Activated T-helper 2 cell treated with anti-CD3 and anti-CD28 coated beads, Interferon-gamma antibody, Interleukin-2, Interleukin-4, amounts not matched to agents 10 μg/mL and 5 μg/mL and 100 μg/mL, durations not matched to agents 14 hours and 24 hours and 36 hours (primary cell): ENCODE measurements at places on chromosomes 12 and 14.
A peak's percentile ranks its signal among the peaks of the same experiment; 100 is the strongest.

DNA sequence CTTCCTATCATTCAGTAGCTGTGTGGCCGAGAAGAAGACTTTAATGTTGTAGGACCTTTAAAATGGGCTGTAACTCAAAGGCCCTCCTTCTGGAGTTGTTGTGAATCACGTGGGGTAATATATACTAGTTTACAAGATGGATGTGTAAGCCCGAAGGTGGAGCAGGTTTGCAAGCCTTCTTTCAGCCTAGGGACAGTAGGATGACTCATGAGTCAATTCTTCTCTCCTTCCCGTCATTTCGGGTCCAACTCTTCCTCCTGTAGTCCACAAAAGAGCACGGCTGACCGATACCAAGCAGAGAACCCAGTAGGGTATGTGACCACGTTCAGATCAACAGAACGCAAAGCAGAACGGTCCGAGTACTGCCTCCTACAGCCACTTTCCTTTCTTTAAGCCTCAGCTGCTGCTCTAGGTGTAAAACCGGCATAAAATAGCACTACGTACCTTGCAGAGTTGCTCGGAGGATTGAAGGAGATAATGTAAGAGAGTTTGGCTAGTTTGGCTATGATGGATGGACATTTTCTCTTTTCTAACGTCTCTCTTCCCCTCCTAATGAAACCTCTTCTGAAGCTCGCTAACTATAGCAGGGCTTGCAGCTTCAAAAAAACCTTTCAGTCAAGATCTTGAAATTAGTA, 1.3 kb upstream of the RASSF3 start:
- DNase-seq, result peak; percentile 24

DNA sequence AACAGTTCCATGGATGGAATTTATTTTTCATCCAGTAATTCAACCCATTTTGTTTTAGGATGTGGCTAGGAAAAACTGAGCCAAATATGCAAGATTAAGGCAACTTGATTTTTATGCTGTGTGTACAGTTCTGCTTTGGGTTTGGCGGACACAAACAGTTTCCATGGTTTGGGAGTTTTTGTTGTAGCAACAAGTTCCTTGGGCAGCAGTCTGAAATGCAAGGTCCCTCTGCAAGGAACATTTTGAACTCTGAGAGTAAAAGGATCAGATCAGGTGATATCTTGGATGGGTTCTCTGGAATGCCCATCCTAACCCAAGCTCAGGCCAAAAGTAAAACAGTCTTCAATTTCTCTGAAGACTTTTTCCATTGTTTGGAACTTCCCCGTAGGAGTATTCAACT, 161.2 kb downstream of the TMX1 start:
- no peak for DNase-seq

DNA sequence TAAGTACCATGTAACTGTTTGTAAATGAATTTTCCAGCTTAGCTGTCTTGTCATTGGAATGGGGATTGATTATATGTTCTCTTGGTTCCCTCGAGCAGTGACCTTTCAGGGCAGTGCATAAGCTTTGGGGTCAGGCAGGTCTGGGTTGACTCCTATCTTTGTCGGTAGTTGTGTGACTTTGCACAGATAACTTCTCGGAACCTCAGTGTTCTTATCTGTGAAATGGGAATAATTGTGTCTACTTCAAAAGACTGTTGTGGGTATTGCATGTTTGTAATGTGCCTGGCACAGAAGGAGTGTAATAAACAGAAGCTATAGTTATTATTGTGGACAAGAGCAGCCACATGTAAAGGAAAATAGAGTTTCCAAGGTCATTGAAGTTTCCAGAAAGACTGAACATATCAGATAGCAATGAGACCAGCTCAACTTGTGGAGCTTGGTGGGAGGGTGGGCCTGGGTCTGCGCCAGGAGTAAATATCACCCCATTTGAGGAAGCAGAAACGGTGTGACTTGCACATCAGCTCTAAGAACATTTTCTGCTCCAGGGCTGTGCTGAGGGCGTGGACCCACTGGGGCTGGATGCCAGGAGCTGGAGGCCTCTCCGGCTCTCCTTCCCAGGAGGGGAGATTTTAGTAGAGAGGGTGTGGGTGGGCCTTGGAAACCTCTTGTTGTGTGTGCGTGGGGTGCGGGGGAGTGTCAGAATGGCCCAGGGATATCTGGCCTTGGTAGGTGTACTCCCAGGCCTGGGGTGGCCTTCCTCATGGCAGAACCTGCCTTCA, 19.7 kb downstream of the FOS start:
- DNase-seq, result no peak

- DNase-seq, result no peak
Observed at GRCh38 chr12:89544681-89545184, 18.9 kb upstream of the POC1B start.

GRCh38 chr14:95237958-95238340, 80.6 kb upstream of the DICER1 start:
- no peak for DNase-seq

DNA sequence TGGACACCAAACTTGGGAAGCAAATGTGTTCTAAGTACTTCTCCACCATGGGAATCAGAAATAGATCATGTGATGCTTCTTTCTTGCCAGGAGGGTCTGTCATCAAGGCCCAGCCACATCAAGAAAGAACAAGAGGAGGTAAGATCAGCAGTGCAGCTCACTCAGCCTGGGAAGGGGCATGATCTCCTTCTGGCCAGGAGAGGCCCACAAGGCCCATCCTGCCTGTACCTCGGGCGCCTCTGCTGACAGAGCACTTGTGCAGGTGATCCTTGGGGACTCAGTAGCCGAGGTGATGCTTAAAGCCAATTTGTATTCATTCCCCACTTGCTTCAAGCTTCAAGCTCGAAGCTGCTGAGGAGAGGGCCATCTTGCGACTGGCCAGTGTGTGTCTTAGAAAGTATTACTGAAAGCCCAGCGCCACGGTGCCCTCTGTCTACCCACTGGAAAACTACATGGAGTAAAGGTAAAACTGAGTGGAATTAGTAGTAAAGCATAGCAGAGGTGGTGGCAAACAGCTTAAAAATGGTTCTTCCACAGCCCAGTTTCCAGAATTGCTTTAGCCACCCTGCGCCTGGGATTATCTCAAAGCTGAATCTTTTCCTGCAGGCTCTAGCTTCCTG, 26.2 kb downstream of the RTRAF start:
- no peak for DNase-seq

- DNase-seq, result no peak
Observed at GRCh38 chr14:91010153-91010533, 50.3 kb downstream of the RPS6KA5 start.

DNA sequence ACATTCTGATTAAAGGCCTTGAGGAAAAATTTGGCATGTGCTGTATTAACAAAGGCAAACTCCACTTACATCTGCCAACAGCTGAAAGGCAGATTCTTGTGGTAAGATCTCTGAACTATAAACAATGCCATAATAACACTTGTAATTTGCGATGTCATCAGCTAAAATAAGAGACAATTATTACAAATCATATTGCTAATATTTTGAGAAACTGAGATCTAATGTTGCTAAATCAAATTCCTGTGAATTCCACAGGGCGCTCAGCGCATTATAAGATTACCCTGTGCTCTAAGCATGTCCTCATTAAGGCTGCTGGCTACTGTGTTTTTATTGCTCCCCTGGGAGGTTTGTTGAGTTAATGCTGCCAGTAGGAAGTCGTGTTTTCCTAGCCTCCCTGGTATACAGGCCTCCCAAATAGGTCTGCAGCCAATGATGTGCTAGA, 244.8 kb downstream of the DACT1 start:
- DNase-seq, result no peak

DNA sequence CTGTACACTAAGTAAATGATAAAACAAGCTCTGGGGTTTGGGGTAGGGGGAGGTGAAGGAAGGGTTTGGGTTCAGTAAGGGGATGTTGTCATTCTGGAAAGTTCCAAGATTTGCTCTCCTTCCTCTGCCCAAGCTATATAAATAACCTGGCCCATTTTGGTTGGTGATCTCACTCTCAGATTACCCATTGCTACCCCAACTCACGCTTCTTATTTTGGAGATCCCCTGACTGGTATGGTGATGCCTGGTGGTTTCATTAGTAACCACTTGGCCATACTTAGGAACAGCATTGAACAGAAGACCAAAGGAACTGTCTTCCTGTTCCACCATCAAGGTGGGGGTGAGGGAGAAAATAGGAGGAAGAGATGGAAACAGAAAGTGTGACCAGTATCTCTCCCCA, 259.6 kb upstream of the TBX3 start:
- DNase-seq, result no peak

GRCh38 chr12:53994009-53994263, 6.0 kb upstream of the HOXC9 start:
- no peak for DNase-seq

DNA sequence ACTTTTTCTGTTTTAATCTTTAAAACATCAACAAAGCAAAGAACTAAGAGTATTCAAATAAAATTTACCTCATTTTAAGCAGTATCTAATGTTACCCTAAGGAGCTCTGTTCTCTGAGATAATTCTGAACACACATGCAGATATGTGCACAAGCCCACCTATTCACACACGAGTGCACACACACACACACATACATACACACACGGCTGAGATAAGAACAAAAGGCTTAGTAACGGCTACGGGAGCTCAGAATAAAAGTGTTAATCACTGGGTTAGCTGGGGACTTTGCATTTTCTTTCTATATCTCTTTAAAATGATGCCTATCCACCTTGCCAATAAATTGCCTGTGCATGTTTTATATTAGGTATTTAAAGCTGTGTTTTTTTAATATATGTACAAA, 1096.3 kb downstream of the GALC start:
- DNase-seq, result no peak

GRCh38 chr12:82971584-82971983, 284.9 kb downstream of the TMTC2 start:
- no peak for DNase-seq

- no peak for DNase-seq
Observed at GRCh38 chr12:55727643-55728185, 1.1 kb downstream of the CD63 start.

DNA sequence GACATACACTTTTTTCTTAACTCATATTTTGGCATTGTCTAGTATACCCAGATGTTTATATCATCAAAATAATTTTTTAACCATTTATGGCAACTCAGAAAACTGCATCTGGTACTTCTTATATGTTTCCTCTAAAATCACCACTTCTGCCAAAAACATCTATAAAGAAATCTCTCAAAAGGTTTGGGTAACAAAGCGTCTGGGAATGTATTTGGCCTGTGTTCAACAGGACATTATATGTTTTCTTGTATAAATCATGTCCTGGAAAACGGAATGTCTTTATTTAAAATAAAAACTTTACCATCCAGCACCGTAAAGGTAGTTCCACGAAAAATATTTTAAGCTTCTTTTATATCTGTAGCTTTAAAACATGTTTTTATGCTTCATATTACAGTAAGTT, 36.1 kb upstream of the FBLN5 start:
- DNase-seq, result no peak

DNA sequence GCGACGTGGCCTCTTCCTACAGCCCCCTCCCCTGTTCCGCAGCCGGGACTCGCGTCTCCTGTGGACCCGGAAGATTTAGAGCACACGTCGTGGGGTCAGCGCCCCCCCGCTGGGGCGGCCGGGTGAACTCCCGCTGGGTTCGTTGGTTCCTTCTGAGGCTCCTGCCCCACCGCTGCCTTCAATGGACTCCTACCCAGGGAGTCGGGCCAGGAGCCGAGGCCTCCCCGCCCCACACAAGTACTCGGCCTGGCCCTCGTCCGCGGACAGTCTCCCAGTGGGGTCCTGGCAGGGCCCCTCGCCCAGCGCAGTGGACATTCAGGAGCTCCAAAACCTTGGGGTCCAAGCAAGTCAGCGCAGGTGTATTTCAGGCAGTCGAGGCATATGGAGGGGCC, 1.2 kb downstream of the MMP17 start:
- DNase-seq, result no peak

- peak; percentile 23 for DNase-seq
Observed at GRCh38 chr14:105064721-105065143, 498 bp downstream of the GPR132 start.

- no peak for DNase-seq
Observed at GRCh38 chr12:124179936-124180607, 114.8 kb upstream of the RFLNA start.

- DNase-seq, result no peak
Observed at GRCh38 chr12:12592930-12593329, 18.7 kb upstream of the CREBL2 start.

DNA sequence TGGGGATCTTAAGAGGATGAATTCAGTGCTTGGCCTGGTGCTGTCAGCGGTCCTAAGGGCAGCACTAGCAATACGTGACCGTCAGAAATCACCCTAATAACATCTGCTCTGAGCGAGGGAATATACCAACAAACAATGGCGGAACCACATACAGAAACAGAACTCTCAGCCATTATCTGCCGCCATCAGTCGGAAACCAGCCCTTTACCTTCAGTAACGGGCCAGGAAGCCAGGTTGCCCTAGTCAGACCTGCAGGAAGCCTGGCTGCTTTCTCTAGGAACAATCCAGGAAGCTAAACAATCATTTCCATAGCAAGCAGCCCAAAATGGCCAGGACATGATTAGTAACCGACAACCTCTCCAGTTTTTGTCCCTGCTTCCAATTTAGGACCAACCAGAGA, 5.6 kb downstream of the CDCA4 start:
- DNase-seq, result no peak

DNA sequence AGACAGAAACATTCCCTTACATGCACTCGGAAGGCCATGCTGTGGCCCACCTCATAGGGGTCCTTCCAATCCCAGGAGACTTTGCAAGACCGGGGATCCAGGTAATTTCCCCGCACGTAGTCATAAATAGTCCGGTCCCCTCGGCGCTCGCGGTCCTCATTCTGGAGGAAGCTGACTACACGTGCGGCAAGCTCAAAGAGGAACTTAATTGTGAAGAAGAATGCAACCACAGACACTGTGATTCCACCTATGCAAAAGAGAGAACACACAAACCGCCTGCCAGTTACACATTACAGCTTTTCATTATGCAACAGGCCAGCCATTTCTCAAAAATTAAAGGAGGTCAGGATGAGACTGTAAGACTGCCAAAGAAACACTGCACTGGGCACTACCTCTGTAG, 28.4 kb downstream of the AREL1 start:
- DNase-seq, result no peak

- peak; percentile 76 for DNase-seq
Observed at GRCh38 chr12:12916135-12916944, 25.0 kb downstream of the GPRC5A start.

GRCh38 chr14:94501588-94502516, 7.4 kb downstream of the SERPINA12 start:
- DNase-seq, result no peak

GRCh38 chr12:81588235-81589008, 170.7 kb downstream of the PPFIA2 start:
- DNase-seq, result no peak

GRCh38 chr14:82070040-82070439, 536.4 kb upstream of the SEL1L start:
- DNase-seq, result no peak

- no peak for DNase-seq
Observed at GRCh38 chr12:82596483-82596882, 90.2 kb upstream of the TMTC2 start.

DNA sequence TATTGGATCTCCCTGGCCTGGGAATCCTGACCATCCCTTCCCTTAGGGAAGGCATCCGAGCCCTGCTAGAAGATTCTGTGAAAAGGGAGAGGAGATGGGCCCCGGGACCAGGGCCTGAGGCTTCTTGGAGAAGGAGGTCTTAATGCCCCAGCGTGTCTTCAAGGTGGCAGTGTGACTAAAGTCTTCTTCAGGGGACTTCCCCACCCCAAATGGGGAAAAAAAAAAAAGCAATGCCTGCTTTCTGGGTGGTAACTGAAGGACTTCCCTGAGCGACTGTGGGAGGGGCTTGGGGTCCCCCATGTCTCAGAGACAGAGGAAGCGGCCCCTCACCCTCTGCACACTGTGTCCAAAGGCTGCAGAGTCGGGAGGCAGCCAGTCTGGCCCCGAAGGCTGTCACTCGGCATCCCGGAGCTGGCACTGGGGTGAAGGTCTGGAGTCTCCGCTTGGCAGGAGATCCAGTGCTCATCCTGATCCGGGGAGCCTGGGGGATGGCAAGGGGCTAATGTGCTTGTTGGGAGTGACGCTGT, 7.8 kb upstream of the PGF start:
- no peak for DNase-seq
